ENCODE measurements at places on chromosomes 3 and 15. TPM values are rescaled to one million over a fixed set of nuclear protein-coding genes. Genes with fewer than 3 reads are reported as not detected.

Gene ITIH1
- not detected for total RNA-seq

Gene ROPN1B
- not detected for total RNA-seq

Gene RASA2
- 40.6 TPM for total RNA-seq

Gene DTWD1
- total RNA-seq, result 17.5 TPM

Gene SLC12A1
- not detected for total RNA-seq

Gene CHST13
- total RNA-seq, result not detected

Gene LRRC2
- total RNA-seq, result 0.09 TPM

Gene AHSG
- not detected for total RNA-seq

Gene OXSR1
- total RNA-seq, result 64.9 TPM

Gene MKRN2
- total RNA-seq, result 21.7 TPM

Gene C2CD4A
- not detected for total RNA-seq

Gene SCAANT1
- not detected for total RNA-seq

Gene ROBO2
- not detected for total RNA-seq

Gene RRP9
- total RNA-seq, result 36.8 TPM

Gene TMC3
- total RNA-seq, result not detected

Gene SCAP
- 77.1 TPM for total RNA-seq

Gene HESX1
- 0.68 TPM for total RNA-seq

Gene LDHAL6B
- not detected for total RNA-seq

Gene ITGA11
- 0.64 TPM for total RNA-seq

Gene TNNC1
- total RNA-seq, result 0.27 TPM

Gene CADM2
- total RNA-seq, result not detected

Gene LAMB2
- total RNA-seq, result not detected

Gene CMTM7
- total RNA-seq, result 64.8 TPM

Gene PRRT3
- 6.2 TPM for total RNA-seq

Gene NLGN1
- not detected for total RNA-seq

Gene HEMK1
- total RNA-seq, result 58.1 TPM

Gene SKIL
- total RNA-seq, result 17.7 TPM

Gene ALDH1L1
- not detected for total RNA-seq

Gene EXD1
- not detected for total RNA-seq

Gene PSTPIP1
- total RNA-seq, result 142 TPM

Gene SCN11A
- not detected for total RNA-seq

Gene AMT
- 4.8 TPM for total RNA-seq

Gene ATP1B3
- 128 TPM for total RNA-seq

Gene DCLK3
- total RNA-seq, result not detected

Gene SERP1
- 90.3 TPM for total RNA-seq

Gene PATL2
- total RNA-seq, result 22.5 TPM

Gene RPP14
- total RNA-seq, result 18.2 TPM

Gene DZIP1L
- not detected for total RNA-seq

Gene SPATA12
- not detected for total RNA-seq

All from T-helper 2 cell treated with Interferon-gamma antibody and Interleukin-4, amounts not matched to agents 100 ng/mL and 5 ng/mL, for 36 hours (primary cell).